ENCODE measurements at places on chromosomes 5 and 9.

GRCh38 chr5:141477044-141477575 is 1.3 kb downstream of the PCDHGC3 start:
- DNase-seq: no peak

- no peak for DNase-seq
Measured at GRCh38 chr9:136556166-136556565, 10.3 kb upstream of the NOTCH1 start.

DNA sequence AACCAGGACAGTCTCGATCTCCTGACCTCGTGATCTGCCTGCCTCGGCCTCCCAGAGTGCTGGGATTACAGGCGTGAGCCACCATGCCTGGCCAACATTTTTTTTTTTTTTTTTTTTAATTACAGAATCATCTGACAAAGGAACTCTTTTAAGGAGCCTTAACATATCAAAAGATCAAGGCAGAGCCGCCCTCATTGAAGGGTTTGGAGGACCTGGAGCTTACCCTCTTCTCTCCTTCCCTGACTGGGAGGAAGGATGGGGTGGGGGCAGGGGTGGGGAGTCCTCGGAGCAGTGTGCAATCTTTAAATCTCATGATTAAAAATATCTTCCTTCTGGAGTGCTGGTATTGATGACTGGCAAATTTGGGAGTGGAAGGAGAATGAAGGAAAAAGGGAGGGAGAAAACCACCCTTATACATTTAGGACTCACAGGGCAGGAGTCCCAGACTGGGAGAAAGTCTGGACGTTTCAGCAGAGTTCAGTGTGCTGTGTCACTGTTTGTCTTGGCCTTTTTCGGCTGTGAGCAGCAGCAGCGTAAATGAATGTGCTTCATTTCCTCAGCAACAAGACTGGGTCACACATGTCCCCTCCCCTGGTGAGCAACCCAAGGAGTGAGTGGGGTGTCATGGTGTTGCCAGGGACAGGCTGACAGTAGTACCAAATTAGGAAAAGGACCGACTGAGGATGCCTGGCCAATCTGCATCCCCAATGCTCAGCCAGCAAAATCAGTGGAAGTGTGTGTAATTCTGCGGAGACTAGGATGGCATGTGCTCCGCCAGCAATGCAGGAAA is 115.3 kb upstream of the BNC2 start:
- DNase-seq: no peak

- no peak for DNase-seq
Measured at GRCh38 chr9:68941780-68942459, 72.0 kb downstream of the PRKACG start.

- DNase-seq: no peak
Measured at GRCh38 chr5:103428411-103428871, 134.1 kb downstream of the NUDT12 start.

Data from NCI-H1436 (cell line).